ENCODE measurements at places on chromosomes 1 and 21. TPM values are rescaled to one million over a fixed set of nuclear protein-coding genes. Genes with fewer than 3 reads are reported as not detected.

GRCh38 chr1:159854693-159855192 is 7.7 kb downstream of the VSIG8 start:
- DNase-seq, result peak; percentile 79
- H3K4me1 ChIP-seq, result peaks cover 21% of the 10 kb centered on the region
- H3K27me3 ChIP-seq, result peaks cover 13% of the 10 kb centered on the region

DNA sequence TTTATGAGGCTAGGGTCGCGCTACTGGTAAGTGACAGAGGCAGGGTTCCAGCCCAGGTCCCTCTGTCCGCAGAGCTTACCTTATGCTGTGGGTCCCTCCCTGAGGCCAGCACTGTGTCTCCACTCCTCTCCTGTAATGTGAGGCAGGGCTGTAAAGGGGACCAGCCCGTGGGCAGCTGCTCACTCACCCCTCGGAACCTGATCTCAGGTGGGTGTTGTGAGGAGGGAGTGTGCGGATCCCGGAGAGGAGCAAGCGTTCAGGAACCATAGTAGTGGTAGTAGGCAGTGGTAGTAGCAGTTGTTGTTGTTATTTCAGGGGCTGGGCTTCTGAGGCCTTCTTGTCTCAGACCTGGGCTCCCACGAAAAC is 1.7 kb downstream of the ZC3H12A start:
- H3K27me3 ChIP-seq, result no peaks in the 10 kb centered on the region
- peak overlapping the region; percentile 90 for H3K4me3 ChIP-seq
- peak overlapping the region; percentile 98 for H3K27ac ChIP-seq
- peaks cover 67% of the 10 kb centered on the region for H3K4me1 ChIP-seq
- no peak for DNase-seq
- H3K36me3 ChIP-seq, result peaks cover 48% of the 10 kb centered on the region

- DNase-seq, result no peak
- peaks cover 53% of the 10 kb centered on the region for H3K4me1 ChIP-seq
- peaks cover 21% of the 10 kb centered on the region for H3K27me3 ChIP-seq
- H3K36me3 ChIP-seq, result peaks cover 9% of the 10 kb centered on the region
- H3K4me3 ChIP-seq, result no peak overlapping the region
Observed at GRCh38 chr1:166908942-166909341, 32.9 kb upstream of the TADA1 start.

- H3K36me3 ChIP-seq, result peaks cover 8% of the 10 kb centered on the region
- no peak overlapping the region for H3K4me3 ChIP-seq
- H3K27ac ChIP-seq, result no peak overlapping the region
Observed at GRCh38 chr1:50995651-50996050, 25.6 kb downstream of the CDKN2C start.

DNA sequence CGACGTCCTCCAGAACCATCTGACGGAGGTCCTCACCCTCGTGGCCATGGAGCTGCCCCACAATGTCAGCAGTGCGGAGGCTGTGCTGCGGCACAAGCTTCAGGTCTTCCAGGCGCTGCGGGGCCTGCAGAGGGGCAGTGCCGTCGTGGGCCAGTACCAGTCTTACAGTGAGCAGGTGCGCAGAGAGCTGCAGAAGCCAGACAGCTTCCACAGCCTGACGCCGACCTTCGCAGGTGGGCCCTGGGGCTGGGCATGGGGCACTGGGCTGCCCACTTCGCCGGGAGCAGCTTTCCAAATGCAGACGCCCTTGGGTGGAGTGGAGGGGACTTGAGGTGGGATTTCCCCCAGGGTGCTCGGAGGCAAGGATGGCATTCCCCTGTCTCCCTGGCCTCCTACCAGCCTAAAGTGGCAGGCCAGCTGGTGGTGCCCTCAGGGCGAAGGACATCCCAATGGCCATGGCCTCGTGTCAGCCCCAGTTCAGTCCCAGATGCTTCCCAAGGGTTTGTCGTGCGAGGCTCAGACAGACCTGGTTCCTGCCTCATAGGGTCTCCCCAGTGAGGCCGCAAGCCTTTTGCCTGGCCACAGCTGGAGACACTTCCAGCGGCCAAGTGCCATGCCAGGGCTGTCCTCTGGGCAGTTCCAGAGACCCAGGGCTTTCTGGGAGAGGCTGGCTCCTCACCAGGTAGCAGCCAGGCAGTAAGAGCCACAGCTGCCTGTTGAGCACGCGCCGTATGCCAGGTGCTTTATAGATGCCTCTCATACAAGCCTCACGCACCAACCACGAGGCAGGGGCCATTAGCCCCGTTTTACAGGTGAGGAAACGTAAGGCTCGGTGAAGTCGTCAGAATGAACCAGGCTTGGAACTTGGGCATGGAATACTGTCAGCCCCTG is 27.8 kb downstream of the H6PD start:
- H3K4me3 ChIP-seq, result no peak overlapping the region
- DNase-seq, result no peak
- peaks cover 16% of the 10 kb centered on the region for H3K4me1 ChIP-seq
- no peak overlapping the region for H3K27ac ChIP-seq

DNA sequence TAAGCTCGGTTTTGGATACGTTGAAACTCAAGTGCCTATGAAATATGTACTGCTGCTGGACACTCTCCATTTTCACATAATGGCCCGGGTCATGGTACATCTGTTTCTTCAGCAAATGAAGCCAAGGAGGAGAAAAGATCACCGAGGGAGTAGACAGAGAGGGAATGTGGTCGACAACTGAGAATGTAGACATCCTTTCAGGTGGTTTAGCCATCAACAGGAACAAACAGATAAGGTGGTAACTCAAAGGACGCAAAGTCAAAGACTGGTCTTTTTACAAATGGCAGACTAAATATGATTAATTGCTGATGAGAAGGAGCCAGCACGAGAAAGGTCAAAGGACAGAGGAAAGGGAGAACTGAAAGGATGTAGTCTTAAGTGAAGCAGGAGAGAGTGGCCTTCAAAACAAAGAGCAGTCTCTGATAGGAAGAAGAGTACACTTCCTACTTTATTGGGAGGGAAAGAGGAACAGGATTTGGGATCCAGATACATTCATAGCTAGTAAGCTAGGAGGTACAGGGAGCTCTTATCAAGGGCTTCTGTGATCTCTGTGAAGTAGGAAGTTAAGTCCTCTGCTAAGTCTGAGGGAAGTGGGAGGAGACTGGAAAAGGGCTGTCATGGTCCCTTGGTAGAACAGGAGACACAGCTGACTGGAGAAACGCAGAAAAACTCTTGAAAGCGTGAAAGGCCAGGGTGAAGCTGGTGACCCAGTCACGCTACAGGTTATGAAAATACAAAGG is 28.3 kb downstream of the NUP133 start:
- H3K27me3 ChIP-seq, result no peaks in the 10 kb centered on the region
- DNase-seq, result no peak
- H3K36me3 ChIP-seq, result peaks cover 41% of the 10 kb centered on the region
- no peak overlapping the region for H3K4me3 ChIP-seq
- peak overlapping the region; percentile 4 for H3K27ac ChIP-seq

GRCh38 chr21:37425001-37425400 is 58.4 kb downstream of the DYRK1A start:
- peaks cover 66% of the 10 kb centered on the region for H3K36me3 ChIP-seq
- H3K4me3 ChIP-seq, result no peak overlapping the region
- H3K27me3 ChIP-seq, result no peaks in the 10 kb centered on the region
- no peak overlapping the region for H3K27ac ChIP-seq
- peaks cover 18% of the 10 kb centered on the region for H3K4me1 ChIP-seq

The CLCA1 gene
- total RNA-seq, result not detected

The NTRK1 gene
- total RNA-seq, result 9.9 TPM

The PRDM16 gene
- 0.18 TPM for total RNA-seq
